ENCODE measurements at places on chromosomes 4 and X.

DNA sequence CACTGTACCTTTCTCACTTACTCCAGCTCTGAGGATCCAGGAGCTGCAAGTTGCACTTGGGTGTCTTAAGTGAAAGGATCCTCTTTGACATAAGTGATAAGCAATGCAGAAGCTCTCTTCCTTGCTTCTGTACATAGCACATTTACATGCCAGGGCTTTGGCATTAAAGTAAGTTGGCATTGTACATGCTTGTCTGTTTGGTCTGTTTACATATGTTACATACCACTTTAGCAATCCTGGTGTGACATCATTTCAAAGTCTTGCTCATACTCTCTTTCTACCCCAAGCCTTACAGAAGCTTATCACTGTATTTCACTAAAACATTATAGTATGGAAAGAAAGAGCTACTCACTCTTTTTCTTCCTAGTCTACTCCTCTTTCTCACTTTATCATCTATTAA lies 2548.3 kb downstream of the ARAP2 start:
- no peak for DNase-seq

DNA sequence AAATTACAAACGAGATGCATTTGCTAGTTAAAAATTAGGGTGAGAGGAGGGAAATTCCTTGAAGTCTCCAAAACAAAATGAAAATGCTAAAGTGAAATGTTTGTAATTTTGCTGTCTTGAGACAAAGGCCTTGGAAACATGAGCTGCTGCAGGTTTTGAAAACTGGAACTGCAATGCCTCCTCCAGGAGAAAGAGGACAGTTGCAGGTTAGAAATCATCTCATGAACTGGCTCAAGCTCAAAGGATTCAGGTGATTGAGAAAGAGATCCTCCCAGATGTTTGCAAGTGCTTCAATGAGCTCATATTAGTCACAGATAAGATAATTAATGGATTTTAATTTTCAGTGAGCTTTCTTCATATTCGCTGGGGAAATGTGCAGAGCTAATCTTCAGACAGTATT lies 32.4 kb downstream of the SMPX start:
- peak; percentile 50 for DNase-seq

- DNase-seq = peak; percentile 72
Observed at GRCh38 chr4:139030614-139031235, 15.1 kb downstream of the NOCT start.

DNA sequence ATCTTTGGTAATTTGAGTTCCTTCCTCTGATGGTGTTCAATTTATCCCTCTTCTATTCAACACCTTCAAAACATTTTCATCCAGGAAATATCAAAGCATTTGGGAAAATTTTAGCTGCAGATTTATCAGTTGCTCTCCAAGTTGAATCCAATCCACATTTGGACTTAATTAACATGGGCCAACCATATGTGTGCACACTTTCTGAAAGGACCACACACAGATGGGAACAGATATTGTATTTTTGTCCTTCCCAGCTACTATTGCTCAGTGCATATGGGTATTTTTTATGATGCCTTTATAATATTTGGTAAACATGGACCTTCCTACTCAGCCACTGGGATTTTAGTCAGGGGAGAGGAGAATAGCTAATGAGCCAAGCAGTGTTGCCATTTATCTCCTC lies 65.2 kb downstream of the GLRA2 start:
- no peak for DNase-seq

GRCh38 chrX:6813836-6814370 lies 279.0 kb upstream of the VCX3A start:
- no peak for DNase-seq

- no peak for DNase-seq
Observed at GRCh38 chrX:2967998-2968909, 38.1 kb upstream of the ARSH start.

DNA sequence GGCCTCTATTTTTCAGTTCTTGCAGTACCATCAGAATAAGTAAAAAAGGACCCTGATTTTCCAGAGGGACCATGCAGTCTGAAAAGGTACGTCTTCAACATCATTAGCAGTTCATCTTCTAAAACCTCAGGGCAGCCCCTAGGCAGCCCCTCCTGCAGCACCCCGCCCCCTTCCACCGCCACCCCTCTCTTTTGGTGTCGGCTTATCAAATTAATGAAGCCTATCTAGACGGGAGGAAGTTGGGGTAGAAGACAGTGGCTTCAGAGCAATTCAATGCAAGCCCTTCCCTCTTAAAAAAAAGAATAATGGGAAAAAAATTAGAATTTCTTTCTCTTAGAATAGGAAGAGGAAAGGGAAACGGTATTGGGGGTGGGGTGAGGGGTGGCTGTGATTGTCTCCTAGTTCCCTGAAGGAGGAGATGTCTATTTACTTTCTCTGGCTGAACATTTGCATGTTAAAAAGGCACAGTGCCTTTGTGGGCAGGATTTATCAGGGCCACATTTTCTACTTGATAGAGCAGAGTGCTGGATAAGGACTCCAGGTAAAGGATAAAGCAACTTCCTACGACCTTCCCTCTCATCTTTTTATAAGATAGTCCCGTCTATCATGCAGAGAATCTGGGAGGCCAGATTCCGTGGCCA lies 159.4 kb downstream of the MGST2 start:
- no peak for DNase-seq

DNA sequence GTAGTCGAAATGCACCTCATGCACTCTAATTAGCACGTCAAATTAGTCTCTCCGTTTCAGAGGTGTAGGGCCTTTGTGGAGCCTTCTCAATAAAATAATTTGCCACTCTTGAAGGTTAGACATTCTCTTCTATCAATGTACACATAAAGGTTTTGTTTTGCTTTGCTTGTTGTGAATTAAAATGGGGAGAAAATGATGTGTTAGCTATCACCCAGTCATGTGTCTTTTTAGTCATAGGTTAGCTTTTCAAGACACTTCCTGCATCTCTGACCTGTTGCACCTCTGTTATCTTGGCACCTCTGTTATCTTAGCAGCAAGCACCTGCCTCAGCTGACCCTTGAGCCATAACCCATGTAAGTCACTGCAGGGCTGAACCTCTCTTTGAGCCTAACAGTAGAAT lies 936 bp downstream of the TMEM144 start:
- DNase-seq = no peak

DNA sequence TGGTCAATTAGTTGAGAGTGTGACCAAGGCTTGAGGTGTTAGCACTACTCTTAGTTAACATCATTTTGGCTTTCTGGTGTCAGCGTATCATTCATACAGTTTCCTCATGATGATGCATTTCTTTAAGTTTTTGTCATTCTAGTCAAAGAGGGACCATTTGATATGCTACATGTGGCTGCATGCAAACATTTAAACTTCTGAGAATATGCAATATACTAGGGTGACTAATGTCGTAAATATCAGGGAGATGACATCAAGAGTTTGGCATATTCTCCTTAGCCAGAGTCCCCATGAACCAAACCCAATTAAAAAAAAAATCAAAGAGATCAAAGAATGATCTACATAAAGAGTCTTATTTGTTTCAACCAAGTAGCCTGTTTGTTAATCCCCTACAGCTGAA lies 537.4 kb upstream of the PCDH7 start:
- no peak for DNase-seq

DNA sequence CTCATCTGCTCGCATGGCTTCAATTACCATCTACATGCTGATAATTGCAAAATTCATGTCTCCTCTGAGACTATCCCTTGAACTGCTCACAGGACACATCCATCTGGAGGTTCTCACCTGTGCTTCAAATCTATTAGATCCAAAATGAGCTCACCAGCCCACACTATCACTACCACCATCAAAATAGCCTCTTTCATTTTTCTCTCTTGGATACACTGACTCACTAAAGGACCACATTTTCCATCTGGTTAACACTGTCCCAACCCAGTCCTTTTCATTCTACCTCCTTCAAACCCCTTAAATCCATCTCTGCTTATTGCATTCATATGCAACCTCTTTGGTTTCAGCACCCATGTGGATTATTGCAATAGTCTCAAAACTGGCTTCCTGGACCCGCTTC lies 497.6 kb downstream of the MID1IP1 start:
- no peak for DNase-seq

DNA sequence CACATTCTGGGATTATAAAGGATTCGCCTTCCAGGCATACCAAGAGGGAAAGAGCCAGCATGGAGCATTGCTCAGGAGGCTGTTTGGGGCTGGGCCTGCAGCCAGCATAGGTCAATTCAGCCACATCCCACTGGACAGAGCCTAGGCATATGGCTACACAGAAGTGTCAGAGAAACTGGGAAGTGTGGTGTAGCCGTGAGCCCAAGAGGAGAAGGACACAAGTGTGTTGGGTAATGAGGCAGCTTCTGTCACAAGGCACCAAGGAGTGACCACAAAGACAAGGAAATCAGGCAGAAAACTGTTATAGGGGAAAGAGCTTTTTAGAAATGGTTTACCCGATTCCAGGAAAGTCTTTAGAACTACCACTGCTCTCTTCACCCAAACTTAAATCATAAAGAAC lies 178.6 kb upstream of the TBL1X start:
- no peak for DNase-seq

DNA sequence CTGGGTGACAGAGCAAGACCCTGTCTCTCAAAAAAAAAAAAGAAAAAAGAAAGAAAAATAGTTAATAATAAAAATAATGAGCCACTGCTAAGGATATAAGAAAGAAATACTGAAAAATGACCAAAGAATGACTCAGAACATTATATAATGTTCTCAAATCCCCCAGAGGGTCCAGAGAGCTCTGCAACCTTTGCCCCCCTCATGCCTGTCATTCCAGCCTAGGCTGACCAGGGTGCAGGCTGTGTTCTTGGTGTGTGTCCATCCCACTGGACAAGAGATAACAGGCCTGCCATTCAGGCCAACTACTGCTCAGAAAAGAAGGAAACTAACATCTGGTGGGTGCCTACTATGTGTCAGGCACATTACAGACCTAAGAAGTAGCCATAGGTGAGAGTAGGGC lies 72.7 kb upstream of the EDNRA start:
- DNase-seq = no peak

GRCh38 chr4:105807496-105807895 lies 87.8 kb upstream of the NPNT start:
- DNase-seq = no peak

GRCh38 chr4:20017070-20017776 lies 234.5 kb upstream of the SLIT2 start:
- no peak for DNase-seq

GRCh38 chr4:81906905-81907304 lies 435.2 kb upstream of the RASGEF1B start:
- DNase-seq = no peak

GRCh38 chrX:68292471-68292870 lies 140.8 kb downstream of the OPHN1 start:
- DNase-seq = no peak

- DNase-seq = no peak
Observed at GRCh38 chrX:48196745-48197201, at the start of gene SSX5. Gene SSX5 (minus strand): TSS chrX:48196795. CDS start chrX:48195358, 1,437 bp downstream.

DNA sequence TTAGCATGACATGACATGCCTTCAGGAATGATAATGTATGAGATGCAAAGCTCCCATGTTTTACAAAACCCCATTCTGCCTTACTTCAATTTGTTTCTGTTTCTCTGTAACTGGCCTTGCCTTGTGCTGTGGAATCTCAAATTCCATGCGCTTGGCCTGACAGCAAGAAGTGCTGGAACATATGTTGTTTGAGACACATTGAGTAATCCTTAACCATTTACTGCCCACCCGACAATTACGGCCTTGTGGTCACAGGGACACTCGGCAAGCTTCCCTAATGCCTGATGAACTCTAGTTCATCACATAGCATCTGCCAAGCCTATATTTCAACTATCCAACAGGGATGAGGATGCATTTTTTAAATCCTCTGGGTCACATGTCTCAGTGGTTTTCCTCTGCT lies 226.4 kb upstream of the CASK start:
- DNase-seq = no peak

GRCh38 chrX:154051201-154051810 lies 31.6 kb upstream of the IRAK1 start:
- DNase-seq = peak; percentile 42

- peak; percentile 28 for DNase-seq
Observed at GRCh38 chrX:91434351-91435168, at the start of gene PABPC5. Gene PABPC5 (plus strand): TSS chrX:91434839. CDS start chrX:91435578, 739 bp downstream.

- peak; percentile 24 for DNase-seq
Observed at GRCh38 chrX:110992611-110993010, 103.4 kb upstream of the PAK3 start.

- no peak for DNase-seq
Observed at GRCh38 chr4:86890790-86891189, 1.4 kb downstream of the C4orf36 start.

GRCh38 chrX:41457613-41458192 lies 10.6 kb downstream of the NYX start:
- DNase-seq = no peak

- DNase-seq = no peak
Observed at GRCh38 chr4:33551244-33551643, 2693.1 kb downstream of the ARAP2 start.

- no peak for DNase-seq
Observed at GRCh38 chrX:136586386-136586785, 54.4 kb downstream of the VGLL1 start.

- no peak for DNase-seq
Observed at GRCh38 chr4:98473046-98473445, 185.4 kb downstream of the TSPAN5 start.

DNA sequence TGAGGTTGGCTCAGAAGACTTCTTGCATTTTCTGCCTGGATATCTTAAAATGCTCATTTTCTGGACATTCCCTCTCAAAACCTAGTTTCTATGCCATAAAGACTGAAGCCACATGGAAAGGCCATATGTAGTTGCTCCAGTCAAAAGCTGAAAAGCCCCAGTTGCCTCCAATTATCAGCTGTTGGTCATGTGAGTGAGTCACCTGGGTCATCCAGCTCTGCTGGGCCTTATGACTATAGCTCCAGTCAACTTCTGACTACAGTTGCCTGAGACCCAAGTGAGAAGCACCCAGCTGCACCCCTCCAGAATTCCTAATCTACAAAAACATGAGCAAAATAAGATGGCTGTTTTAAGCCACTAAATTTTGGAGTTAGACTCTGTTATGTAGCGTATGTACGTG lies 41.9 kb downstream of the HELQ start:
- no peak for DNase-seq

DNA sequence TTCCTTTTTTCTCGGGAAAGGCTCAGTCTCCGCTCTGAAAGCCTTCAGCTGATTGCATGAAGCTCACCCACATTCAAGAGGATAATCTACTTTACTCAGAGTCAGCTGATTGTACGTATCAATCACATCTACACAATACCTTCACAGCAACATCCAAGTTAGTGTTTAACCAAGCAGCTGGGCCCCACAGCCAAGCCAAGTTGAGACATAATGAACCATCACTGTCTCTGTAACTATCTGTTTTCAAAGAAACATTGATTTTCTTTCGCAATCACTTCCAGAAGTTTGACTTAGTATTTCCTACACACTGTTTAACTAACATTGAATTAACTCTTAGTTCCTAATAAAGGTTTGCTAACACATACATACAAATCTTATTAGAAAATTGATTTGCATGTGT lies 40.3 kb downstream of the RWDD4 start:
- DNase-seq = no peak

DNA sequence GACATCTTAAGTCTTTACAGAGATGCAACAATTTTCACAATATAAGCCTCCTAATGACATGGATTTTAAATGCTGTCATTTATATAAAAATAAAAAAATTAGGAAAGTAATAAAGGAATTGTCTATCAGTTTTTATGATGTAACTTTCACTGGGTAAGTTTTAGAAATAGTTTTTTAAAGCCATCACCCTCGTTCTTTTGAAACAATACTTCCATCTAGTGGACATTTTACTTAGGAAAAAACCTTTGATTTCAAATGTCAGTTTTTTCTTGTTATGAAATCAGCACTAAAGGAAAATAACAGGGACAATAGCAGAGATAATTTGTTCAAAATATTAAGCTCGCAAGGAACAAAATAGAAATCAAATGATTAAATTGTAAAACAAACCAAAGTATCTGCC lies 24.3 kb upstream of the NDNF start:
- peak; percentile 20 for DNase-seq
